ENCODE measurements at places on chromosomes 11 and 22.

- no peak for DNase-seq
Measured at GRCh38 chr11:126914941-126915340, 85.6 kb downstream of the KIRREL3 start.

- DNase-seq = no peak
Measured at GRCh38 chr11:98234698-98235097, 786.1 kb upstream of the CNTN5 start.

DNA sequence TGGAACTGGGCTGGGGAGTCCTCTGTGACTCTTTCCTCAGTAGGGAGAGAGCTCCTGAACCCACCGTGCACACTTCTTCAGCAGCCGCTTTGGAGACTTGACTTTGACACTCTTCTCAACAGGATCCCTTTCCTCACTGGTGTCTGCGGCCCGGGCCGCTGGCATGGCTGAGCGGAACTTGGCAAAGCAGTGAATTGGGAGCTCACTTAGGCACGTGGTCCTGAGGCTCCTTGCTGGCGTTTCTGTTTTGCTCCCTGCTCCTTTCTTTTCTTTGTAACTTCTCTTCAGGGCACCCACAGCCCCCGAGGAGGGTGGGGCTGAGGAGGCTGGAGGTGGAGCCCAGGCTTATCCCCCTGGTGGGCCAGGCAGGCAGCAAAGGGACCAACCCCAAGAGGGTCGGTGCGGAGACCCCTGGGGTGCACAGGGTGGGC lies 8.4 kb upstream of the KCNQ1OT1 start:
- no peak for DNase-seq

GRCh38 chr11:14904745-14905103 lies 12.7 kb upstream of the CYP2R1 start:
- peak; percentile 87 for DNase-seq

- no peak for DNase-seq
Measured at GRCh38 chr11:76777305-76777704, 5.9 kb upstream of the TSKU start.

- DNase-seq = no peak
Measured at GRCh38 chr11:130049328-130049771, 20.3 kb upstream of the APLP2 start.

- no peak for DNase-seq
Measured at GRCh38 chr22:21865041-21865440, 2.4 kb downstream of the MAPK1 start.

DNA sequence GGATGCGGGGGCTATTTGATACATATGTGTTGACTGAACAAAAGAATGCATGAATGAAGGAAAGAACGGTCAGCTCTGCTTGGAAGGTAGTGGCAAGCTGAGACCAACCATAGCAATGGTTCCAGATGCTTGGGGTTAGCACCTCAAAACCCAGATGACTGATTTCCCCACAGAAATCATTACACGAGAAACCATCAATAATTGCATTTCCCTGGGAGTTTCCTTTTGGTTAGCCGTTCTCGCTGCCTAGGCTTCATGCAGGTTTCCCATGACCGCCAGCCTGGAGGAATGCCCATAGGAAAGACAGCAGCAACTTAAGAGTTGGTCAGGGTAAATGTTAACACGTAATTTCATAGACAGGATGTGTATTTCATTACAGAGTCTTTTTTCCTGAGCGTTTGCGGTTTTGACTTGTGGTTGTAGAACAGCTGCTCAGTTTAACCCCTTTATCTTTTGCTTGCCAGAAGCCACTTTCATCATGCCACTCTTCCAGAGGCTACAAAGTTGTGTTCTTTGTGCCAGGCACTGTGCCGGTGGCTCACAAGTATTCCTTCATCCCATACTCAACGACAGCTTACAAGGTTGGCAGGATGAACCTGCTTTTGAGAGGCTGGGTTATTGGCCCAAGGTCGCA lies 2.8 kb downstream of the IL17RA start:
- DNase-seq = no peak

DNA sequence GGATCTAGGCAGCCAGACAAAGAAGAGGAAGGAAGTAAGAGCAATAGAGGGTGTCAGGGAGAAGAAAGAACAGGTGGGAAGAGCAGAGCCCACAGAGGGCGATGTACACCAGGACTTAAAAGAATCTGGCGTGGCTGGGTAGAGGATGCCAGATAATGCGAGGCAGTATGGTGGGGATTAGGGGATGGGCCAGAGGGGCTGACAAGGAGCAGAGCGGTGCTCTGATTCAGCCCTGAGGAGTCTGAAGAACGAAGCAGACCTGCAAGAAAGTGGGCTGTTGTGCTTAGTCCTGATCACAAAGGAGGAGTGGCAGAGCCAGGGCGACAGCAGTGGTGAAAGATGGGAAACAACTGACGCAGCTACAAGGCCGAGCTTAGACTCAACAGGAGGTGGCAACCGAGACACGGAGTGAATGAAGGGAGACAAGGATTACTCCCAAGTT lies 163.7 kb downstream of the LARGE1 start:
- no peak for DNase-seq

DNA sequence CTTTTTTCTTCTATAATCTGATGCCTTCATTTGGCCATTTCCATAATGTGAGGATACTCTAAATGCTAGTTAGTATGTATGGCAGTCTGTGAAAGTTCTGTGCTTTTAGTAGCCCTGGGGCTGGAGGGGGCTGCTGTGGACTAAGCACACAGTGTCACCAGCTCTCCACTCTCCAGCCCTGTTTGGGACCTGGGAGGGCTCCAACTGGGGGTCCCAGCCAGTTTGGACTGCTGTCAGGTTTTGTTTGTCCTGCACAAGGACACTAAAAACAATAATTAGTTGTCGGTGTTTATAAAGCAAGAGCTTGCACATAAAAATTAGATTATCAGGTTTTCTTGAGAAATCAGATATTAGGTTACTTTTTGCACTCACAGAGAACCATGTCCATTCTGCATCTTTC lies 103.1 kb downstream of the LDLRAD3 start:
- DNase-seq = no peak

GRCh38 chr11:4960877-4961276 lies 5.4 kb upstream of the OR51A2 start:
- no peak for DNase-seq

GRCh38 chr22:45276507-45277105 lies 8.1 kb upstream of the UPK3A start:
- no peak for DNase-seq

- no peak for DNase-seq
Measured at GRCh38 chr11:1761857-1762536, 1.7 kb downstream of the CTSD start.

GRCh38 chr11:79321263-79321662 lies 119.6 kb downstream of the TENM4 start:
- no peak for DNase-seq

DNA sequence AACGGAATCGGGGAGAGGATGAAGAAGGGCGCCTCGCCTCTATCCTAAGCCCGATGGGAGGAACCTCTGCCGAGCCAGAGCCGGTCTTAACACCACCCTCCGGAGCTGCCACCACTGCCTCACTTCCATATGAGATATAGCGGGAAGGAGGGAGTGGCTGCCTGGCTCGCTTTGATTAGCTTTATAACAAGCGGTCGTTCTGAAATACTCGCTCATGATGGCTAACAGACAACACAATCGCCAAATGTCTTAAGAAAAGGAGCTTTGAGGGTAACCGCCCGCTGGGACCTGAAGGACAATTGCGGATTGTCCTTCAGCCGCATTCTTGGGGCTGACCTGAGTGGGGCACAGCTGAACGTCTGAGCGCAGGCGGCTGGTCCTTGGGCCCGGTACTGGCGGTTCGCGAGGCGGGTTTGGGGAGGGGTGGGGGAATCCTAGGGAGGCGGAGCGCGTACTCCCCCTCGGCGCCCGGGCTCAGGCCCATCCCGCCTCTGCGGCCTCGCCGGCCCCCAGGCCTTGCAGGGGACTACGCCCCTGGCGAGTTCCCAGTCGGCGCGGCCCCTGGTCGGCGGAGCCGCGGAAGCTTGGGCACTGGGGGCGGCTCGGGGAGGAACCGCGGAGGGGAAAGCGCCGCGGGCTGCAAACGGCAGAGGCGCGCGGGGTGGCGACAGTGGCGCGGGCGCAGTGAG lies at the start of gene PLAAT5:
Gene PLAAT5 (minus strand): TSS at position 617 of the 689 bp plus-strand sequence. CDS start 133 bp downstream, at position 484.
- no peak for DNase-seq

DNA sequence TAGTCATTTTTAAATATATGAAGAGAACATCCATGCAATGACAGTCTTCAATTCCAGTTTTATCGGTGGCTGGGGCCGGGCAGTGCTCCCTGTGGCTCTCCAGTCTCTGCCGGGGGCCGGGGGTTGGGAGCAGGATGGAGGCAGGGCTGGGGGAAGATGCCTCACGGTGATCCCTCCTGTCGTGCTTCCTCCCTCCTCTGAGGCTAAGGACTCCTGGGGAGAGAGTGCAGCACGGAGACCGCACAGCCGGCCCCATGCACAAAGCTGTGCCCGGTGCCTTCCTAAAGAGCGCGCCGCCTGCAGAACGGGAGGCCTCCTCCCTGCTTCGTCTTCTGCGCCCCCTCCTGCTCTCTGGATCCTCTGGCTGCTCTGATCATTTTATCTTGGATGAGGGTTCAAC lies 20.5 kb downstream of the GAL start:
- DNase-seq = no peak

GRCh38 chr11:117691218-117691514 lies 105.8 kb downstream of the DSCAML1 start:
- DNase-seq = no peak

DNA sequence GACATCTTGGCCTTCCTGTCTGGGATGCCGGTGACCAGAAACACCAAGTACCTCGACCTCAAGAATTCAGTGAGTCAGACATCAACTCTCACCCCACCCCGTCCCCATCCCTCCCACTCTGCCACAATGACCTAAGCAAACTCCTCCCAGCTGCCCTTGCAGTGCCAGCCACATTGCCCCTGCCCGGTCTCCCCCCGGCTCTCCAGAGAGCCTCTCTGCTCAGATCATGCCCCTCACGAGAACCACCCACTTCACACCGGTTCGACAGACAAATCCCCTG lies 23.6 kb upstream of the MYRF start:
- no peak for DNase-seq

- no peak for DNase-seq
Measured at GRCh38 chr11:18722293-18722637, 3.7 kb downstream of the IGSF22 start.

DNA sequence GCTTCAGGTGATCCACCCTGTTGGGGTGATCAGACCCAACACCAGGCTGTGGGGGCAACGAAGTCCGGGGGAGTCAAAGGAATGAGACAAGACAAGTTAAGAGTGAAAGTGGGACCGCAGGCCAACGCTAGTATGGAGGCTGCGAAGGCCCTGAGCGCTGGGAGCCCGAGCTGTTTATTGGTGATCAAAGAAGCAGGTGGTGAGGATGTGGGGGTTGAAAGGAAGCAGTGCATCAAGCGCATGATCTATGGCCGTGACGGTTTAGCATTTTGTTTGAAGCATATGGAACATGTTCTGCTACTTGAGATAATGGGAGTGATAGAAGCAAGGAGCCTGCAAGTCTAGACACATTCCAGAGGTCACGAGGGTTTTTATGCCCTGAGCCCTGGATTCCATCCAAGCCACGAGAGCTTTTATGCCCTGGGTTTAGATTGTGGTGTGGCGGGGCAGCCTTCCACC lies 49.5 kb downstream of the MCHR1 start:
- DNase-seq = no peak

DNA sequence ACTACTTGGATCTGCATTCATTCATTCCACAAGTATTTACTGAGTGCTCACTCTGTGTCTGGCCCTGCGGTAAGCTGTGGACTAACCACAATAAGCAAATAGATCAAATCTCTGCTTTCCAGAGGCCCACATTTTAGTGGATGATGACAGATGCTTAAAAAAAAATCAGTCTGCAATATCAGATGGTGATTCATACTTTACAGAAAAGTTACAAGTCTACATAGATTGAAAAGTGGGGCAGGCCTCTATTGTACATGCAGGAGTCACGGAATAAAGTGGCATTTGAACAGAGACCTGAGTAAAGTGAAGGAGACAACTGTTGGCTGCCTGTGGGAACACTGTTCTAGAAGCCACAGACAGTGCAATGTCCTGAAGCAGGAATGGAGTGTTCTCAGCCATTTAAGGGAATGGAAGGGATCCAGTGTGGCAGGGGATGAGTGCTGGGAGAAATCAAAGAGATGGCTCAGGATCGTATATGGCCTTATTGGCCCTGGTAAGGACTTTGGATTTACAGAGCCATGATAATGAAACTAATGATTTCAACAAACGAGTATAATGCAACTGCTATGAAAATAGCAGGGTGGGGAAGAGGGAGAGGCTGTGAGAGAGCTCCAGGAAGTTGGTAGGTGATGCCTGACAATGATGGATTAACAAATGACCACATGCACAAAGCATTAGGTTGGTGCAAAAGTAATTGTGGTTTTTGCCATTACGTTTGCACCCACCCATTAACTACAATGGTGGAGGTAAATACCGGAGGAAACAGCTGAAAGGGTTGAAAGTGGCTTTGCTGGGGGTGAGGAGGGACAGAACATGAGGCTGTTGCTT lies 31.1 kb downstream of the TMEM45B start:
- DNase-seq = no peak

DNA sequence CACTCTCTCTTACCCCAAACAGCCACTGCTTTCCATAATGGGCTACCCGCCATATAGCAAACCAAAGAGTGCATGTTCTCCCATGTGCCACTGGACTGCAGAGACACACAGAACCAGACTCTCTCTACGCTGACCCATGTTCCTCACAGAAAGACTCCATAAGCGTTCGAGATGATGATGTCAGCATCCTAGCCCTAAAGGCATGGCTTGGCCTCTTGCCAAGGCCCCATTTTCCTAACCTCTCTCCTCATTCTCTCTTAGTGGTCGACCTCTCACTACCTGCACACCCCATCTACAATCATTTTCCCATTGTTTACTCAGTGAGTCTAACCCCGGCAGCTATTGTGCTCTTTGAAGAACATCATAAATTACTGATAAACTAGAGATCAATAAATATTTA lies 4.9 kb downstream of the NDUFC2 start:
- DNase-seq = no peak

GRCh38 chr11:94134651-94135512 lies 6.2 kb downstream of the PANX1 start:
- DNase-seq = no peak

GRCh38 chr22:35568751-35569739 lies 28.4 kb downstream of the RASD2 start:
- no peak for DNase-seq

DNA sequence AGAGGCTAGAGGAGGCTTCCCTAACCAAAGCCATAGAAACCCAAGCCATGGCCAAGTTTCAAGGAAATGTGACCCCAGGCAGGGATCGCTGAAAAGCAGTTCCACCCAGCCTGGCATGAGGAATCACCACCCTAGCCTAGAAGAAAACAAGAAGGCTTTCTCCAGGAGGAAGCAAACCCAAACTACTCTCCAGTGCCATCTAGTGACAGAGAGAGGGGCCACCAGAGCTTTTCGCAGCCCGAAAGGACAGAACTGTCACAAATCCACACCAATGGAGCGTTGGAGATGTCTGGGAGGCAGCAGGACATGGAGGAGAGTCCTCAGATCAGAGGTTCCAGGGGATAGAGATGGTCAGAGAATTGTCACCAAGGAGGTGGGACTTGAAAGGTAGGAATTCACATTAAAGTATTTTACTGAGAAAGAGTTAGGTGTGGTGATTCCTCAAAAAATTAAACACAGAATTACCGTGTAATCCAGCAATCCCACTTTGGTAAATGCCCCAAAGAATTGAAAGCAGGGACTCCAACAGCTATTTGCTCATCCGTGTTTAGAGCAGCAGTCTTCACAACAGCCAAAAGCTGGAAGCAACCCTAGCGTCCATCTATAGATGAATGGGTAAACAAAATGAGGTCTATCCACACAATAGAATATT lies 67.3 kb upstream of the NUP50 start:
- DNase-seq = peak; percentile 87
